ENCODE measurements at places on chromosomes 12 and 14.

- no peak for DNase-seq
These were observed 208.3 kb downstream of the PHETA1 start for GRCh38 chr12:111160350-111161241.

- no peak for DNase-seq
These were observed 20.1 kb downstream of the KLRK1 start for GRCh38 chr12:10369557-10370415.

DNA sequence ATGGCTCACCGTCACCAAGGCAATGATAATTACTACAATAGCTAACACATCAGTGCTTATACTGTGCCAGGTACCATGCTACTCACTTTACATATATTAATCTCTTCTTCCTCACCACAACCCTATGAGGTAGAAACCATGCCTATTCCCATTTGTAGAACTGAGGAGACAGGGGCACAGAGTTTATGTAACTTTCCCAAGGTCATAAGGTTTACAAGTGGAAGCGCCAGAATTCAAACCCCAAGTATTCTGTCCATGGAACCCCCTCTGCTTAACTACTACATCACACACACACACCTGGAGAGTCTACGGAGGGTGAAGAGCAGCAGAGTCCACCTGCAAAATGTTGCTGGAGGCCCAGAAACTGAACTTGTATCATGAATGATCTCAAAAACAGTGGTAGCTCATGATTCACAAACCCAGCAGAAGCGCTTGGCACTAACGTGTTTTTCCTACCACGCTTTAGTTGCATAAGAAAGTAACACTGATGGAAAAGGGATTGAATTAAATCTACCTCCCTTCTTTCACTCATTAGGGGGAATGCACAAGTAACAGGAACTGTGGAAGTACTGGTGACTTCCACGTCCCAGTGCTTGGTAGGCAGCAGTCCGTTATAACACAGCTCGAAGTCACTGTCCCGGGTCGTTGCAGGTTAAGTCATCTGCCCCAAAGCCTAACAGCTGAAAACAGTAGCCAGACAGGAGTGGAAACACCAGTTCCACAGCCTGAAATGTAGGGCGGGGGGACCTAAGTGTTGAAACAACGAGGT lies 2.0 kb downstream of the ITPR2 start:
- DNase-seq, result no peak

DNA sequence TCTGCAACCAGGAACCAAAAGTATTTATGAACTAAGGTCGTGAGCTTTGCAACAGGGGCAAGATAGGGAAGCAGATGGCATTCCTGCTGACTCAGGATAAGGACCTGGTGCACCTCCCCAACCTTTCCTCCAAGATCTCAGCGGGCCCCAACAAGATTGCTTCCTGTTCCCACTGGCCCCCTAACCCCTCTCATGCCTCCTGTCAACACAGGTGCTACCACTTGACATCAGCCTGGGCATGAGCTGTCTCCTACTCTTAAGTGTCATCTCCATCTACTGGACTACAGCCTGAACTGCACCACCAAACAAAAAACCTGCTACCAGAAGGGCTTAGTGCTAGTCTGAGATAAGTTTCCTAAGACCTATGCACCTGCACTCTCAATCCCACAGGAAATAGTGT lies 32.7 kb downstream of the MED6 start:
- DNase-seq, result peak; percentile 27

GRCh38 chr12:58342736-58343135 lies 401.4 kb downstream of the ATP23 start:
- no peak for DNase-seq
